ENCODE measurements at places on chromosomes 6 and 20.

DNA sequence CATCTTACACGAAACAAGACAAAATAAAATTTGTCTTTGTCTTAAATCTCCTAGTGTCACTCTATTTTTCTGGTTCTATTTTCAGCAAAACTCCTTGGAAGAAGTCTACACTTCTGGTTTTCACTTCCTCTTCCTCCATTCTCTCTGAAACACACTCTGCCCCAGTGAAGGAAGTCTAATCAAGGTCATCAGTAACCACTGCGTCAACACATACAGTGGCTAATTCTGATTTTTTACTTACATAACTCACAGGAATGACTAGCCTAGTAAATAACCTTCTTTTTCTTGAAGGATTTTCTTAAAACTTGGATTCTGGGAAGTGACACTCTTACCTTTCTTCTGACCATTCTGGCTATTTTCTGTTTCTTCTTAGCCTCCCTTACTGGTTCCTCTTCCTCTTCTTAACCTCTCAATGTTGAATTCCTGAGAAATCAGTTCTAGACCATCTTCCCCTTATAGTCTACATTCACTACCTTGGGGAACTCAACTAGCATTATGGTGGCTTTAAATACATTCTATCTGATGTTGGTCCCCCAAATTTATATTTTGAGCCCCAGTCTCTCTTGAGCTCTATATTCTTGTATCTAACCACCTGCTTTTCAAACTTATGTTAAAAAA lies 37.5 kb downstream of the AIG1 start:
- no peak for DNase-seq

DNA sequence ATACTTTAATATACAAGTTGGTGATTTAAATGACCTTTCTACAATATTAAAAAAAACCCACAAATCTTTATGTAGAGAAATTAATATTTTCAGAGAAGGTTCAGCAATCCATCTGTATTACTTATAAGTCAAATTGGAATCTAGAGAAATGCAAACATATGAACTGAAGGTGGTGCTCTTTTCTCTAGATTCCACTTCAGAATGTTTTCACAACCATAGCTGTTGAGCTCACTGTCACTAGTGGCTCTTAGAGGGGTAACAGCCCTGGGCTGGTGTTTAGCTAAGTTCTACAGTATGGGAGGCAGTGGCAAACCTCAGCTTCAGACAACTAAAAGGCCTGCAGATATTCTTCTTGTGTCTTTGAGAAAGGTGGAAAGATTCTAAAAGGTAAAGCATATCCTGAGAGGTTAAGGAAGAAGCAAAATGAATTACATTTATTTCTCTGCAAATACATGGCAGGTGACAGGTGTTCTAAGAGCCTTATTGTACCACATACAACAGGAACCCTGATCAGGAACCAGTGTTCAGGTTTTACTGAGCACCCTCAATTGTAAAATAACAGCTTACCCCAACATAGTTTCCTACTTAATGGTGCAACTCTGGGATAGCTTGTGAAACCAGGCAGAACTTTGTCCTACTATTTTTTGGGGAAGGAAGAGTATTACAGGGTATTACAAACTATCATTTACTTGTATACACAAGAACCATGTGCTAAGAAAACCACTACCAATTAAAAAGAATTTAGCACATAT lies 56.6 kb upstream of the SAMHD1 start:
- DNase-seq: no peak

DNA sequence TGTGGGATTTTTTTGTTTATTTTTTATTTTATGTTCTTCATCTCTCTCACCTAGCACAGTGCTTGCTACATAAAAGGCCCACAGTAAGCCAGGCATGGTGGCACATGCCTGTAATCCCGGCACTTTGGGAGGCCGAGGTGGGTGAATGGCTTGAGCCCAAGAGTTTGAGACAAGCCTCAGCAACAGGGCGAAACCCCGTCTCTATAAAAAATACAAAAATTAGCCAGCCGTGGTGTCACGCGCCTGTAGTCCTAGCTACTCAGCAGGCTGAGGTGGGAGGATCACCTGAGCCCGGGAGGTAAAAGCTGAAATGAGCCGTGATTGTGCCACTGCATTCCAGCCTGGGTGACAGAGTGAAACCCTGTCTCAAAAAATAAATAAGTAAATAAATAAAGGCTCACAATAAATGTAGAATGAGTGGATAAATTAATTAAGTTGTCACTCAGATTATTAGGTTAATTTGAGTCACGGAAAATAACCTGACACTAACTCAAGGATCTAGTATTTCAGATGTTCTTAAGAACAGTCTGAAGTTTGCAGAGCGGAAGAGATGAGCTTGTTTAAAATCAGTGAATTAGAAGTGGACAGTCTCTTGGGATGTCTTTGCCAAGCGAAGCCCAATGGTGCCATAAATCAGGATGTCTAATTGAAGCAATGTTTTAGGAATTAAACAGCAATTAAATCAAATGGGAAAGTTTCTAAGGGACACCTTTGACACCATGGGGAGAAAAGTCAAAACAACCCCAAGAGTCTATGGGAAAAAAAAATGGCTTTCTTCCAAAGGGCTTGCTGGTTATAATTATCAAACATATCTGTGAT lies 214.4 kb downstream of the ZNF217 start:
- DNase-seq: no peak

DNA sequence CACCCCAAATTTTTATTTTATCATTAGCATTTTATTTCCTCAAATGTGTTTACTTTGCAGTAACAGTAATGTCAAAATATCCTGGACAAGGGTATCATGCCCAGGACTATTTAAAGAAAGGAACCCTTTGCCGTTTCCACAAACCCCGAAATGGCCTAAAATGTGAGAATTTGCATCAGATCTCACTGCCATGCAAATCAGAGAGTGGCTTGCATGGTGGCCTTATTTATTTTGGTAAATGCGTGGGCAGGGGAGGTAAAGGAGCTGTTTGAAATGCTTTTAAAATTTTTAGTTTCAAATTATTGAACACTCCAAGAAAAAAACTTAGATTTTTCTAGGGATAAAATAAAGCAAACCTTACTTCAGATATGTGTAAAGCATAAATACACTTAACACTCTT lies 43.8 kb downstream of the ADAT2 start:
- DNase-seq: no peak

DNA sequence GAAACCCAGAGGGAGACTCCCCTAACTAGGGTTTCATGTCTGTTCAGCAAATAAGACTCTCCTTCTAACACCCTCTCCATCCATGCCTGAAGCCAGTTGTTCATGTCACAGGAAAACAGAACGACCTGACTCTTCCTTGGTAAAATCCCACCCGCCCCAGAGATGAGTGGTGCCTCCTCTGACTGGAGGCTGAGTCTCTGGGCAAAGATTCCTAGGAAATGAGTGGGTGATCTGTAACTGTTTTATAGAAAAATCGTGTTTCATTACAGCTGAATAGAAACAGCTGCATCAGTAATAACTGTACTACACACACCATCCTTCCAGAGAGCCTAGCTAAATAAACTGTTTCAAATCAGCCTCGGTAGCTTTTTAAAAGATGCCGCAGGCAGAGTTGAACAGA lies 37.4 kb upstream of the MRPS10 start:
- no peak for DNase-seq

GRCh38 chr6:6940031-6941025 lies 167.4 kb upstream of the RREB1 start:
- no peak for DNase-seq

GRCh38 chr6:129426343-129426742 lies 283.6 kb downstream of the ARHGAP18 start:
- DNase-seq: no peak

DNA sequence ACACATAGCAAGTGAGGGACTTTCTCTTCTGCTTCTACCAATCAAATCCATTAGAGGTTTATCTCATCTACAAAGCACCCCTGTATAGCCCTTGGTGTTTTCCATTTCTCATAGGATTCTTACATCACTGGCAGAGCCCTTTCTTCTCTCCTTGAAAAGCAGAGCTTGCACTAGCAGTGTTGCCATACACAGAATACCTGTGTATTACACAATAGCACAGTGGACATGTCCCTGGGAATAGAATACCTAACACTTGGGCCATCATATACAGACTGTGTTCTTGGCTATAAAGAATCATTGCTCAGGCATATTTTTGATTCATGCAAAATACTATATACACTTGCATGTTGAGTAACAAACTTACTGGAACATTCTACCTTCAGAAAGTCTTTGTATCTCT lies 582.0 kb downstream of the KIF16B start:
- DNase-seq: no peak

GRCh38 chr6:3227363-3228045 lies at the start of gene TUBB2B:
TSS of gene TUBB2B (minus strand) at chr6:3227653. CDS start at chr6:3227543, 110 bp downstream.
- no peak for DNase-seq

DNA sequence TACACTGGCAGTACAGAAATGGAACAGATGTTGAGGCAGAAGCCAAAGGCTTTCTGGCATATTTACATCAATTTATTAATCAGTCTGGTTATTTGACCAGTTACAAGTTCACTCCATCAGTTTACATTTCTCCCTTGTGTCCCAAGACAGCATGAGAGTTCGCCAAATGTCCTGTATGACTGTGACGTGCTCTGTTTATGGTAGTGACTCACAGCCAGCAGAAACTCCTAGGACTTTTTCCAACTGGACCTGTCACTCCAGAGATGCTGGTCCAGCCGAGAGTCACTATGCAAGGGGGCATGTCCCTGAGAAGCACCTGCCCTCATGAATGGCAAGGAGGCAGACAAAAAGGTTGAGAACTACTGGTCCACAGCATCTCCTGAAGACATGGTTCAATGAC lies 160.0 kb downstream of the LRFN2 start:
- DNase-seq: no peak

GRCh38 chr6:15531973-15532372 lies 130.9 kb downstream of the DTNBP1 start:
- DNase-seq: no peak

DNA sequence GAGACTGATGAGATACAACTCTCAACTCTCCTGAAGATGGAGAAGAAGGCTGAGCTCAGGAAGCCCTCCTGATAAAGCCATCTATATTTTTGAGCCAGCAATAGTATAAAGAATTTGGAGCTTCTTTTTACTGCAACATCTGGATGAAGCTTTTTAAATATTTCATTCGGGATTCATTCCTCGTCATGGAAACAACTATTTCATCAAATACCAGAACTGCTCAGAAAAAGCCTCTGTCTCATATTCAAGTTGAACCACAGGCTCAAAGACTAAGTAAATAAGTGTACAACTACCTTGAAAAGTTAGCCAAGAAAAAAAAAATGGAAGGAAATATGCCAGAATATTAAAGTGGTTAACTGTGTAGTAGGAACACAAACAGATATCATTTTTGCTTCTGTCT lies 37.8 kb downstream of the PTPRT start:
- DNase-seq: no peak

DNA sequence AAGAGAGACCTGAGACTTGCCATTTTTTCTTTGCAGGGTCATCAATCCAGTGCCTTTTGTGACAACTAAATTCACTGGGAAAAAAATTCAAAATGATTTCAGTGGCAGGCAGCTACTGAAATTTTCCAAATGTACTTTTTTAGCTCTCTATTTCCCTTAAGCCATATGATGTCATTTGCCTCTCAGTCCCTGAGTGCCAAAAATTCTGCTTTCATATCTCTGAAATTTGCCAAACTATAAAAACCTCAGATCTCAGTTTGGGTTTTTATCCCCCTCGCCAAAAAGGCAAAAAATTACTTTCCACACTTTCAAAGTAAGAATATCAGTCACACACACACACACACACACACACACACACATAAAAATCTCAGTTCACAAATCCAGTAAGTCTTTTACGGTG lies 651.3 kb upstream of the ARID1B start:
- no peak for DNase-seq

DNA sequence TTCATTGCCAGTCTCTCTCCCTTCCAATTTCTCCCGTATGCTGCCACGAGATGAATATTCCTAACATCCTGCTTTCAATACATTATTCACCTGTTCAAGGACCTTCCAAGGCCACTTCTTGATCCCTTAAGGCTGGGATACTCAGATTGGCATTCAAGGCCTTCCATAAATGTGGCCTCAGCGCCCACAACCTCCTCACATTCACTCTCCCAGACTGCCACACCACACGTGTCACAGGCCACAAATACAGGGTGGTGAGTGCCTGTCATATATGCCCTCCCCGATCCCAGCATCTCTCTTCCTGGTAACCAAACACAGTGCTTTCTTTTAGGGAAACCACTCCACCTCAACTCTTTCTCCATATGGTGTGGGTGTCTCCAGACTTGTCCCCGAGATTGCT lies 55.5 kb downstream of the TTI1 start:
- no peak for DNase-seq

GRCh38 chr6:24154121-24154520 lies 28.1 kb downstream of the NRSN1 start:
- DNase-seq: no peak

GRCh38 chr6:2197984-2198383 lies 47.4 kb downstream of the GMDS start:
- no peak for DNase-seq

- DNase-seq: no peak
Measured at GRCh38 chr6:22726966-22727365, 157.6 kb downstream of the HDGFL1 start.

DNA sequence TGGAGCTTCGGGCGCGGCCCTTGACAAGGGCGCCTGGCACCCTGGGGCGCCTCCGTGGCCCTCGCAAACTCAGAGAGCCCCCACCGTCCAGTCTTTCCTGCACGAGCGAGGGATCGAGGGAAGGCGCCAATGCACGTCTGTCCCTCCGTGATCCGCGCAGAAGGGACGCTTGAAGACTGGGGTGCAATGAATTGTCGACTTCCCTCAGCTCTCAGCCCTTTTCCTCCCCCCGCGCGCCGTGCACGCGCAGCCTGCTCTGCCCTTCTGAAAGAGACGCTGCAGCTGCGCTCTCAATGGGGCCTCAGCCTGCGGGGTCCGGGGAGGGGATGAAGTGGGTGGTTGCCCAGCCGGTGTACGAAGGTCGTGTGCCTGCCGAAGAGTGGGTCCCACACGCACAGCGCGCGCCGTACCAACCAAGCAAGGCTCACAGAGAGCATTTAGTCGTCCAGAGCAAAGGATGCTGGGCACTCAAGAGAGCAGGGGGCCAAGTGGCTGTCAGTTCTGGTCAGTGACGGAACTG lies 5.5 kb upstream of the SOX4 start:
- DNase-seq: no peak

DNA sequence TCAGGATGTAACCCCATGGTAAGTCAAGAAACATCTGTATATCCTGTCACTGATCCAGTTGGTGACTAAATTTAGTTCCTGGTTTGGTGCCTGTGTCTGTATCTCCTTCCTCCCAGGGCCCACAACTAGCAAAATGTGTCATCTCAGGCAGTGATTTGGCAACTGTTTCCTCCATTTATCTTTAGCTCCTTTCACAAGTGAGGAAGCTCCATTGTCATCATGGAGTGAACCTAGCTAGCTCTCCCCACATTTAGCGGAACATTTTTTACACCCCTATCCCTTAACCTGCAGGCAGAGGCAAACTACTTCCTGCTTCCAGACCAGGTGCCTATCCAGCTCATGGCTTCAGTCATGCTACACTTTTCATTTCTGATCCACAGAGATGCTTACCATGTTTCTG lies 99.5 kb downstream of the IPCEF1 start:
- DNase-seq: no peak

- no peak for DNase-seq
Measured at GRCh38 chr6:150712505-150713252, 113.0 kb downstream of the PLEKHG1 start.

DNA sequence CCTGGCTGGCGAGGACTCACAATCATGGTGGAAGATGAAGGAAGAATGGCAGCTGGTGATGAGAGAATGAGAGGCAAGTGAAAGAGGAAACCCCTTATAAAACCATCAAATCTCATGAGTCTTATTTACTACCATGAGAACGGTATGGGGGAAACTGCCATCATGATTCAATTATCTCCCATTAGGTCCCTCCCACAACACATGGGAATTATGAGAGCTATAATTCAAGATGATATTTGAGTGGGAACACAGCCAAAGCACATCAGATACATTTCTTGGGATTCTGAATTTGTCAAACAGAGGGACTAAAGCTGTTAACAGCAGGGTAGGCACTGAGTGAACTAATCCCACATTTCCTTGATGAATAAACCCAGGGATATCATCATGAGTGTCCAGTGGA lies 116.2 kb upstream of the PLCB4 start:
- no peak for DNase-seq
